ENCODE measurements at places on chromosomes 4 and X.

GRCh38 chr4:26031704-26032103 is 117.7 kb downstream of the SMIM20 start:
- DNase-seq: no peak

DNA sequence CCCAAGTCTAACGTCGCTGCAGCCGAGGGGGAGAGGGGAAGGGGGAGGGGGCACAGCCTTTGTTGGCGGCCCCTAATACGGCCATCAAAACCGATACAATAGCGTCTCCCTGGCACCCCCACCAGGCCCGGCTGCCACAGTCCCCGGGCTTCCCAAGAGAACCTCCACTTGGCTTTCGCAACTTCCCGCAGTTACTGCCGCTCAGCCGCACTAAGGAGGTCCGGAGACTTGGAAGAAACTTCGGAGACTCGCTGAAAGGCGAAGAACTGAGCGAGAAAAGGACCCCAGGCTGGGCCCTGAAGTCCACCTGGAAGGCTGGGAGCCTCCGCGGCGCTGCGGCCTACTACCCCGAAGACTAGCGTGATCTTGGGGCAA is 2.8 kb downstream of the NKX6-1 start:
- no peak for DNase-seq

DNA sequence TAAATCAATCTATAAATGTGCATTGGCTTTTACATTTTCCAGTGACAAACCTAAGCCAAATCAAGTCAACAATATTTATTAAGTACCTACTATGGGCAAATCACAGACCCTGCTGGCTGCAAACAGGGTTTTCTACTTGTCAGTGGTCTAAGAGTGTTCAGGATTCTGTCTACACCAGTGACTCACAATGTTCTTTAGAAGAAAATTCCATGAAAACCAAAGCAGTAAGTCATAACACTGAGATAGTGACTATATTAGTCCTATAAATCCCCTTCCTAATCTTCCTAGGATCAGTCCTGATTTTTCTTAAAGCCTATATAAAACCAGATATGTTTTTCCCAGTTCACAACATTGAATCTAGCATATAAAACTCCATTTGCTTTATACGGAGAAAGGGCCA is 69.7 kb downstream of the PPP3CA start:
- DNase-seq: no peak

GRCh38 chrX:13000301-13000811 is 25.4 kb downstream of the TMSB4X start:
- no peak for DNase-seq

- DNase-seq: no peak
Observed at GRCh38 chrX:825991-826390, 195.4 kb downstream of the SHOX start.

DNA sequence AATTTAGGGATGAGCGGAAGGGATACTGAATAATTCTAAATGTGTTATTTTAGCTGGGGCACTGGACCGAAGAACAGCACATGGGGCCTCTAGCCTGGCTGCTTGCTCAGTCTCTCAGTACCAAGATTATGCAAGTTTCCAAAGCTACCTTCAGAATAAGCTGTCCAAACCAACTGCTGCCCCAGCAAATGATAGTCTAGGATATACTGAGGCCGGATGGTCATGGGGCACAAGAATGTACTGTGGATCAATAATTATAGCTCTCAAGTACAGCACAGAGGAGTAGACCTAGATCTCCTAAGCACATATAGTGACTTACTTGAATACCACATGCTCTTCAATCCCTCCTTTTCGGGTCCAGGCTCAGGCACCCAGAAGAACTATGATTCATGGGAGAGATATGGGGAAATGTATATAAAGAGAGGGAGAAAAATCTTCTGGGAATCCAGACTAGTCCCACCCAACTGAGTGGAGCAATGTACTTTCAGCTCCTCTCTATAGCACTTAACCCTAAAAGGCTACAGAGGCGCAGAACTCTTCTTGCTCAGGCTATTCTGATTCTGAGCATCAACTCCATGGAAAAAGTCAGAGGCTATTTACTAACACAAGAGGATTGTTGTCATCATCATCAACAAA is 160.3 kb upstream of the GPC4 start:
- DNase-seq: no peak

GRCh38 chr4:42391981-42392380 is 5.3 kb upstream of the SHISA3 start:
- DNase-seq: no peak

GRCh38 chr4:52157641-52158316 is 106.7 kb downstream of the SPATA18 start:
- DNase-seq: no peak

DNA sequence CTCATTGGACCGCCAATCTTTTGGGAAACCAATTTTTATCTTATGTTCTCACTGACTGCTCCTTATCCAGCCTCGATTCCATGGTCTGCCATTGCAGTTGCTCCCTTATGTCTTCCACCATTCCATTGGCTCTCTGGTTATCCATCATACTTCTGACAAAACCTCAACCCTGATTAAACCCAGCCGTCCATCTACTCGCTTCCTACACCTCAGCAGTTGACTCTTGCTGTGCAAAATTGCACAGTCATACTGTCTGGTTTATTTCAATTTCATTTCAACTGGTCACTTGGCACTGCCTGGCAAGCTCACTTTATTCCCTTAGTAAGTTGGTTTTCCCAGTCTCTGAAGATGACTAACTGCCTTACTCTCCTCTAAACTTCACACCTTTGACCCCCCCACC is 26.2 kb downstream of the ARL9 start:
- DNase-seq: no peak

GRCh38 chr4:68469482-68469881 is 22.2 kb downstream of the TMPRSS11E start:
- DNase-seq: no peak

GRCh38 chr4:83490876-83491450 is 6.1 kb upstream of the ABRAXAS1 start:
- DNase-seq: no peak

- no peak for DNase-seq
Observed at GRCh38 chr4:181948839-181949382, 294.3 kb upstream of the TENM3 start.

- no peak for DNase-seq
Observed at GRCh38 chr4:19832411-19832810, 419.3 kb upstream of the SLIT2 start.

DNA sequence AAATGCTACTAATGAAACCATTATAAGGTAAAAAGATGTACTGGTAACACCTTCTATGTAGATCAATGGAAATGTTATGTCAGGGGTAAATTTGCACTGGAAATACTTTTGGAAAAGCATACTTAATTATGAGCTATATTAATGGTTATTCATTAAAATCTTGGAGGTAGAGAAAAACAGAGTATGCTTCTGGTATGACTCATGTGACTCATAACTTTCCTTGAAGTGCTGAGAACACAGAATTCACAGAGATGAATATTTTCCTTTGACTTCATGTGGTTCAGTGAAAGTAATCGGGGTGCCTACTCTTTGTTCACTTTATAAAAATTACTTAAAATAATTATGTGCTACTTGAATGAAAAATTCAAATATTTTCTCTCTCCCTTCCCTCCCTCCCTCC is 254.2 kb downstream of the KCTD8 start:
- DNase-seq: no peak

- DNase-seq: no peak
Observed at GRCh38 chrX:154411981-154412340, 622 bp downstream of the TAFAZZIN start.

- no peak for DNase-seq
Observed at GRCh38 chr4:146458594-146458993, 63.1 kb downstream of the SLC10A7 start.

GRCh38 chr4:81923140-81923539 is 450.7 kb downstream of the HNRNPD start:
- DNase-seq: no peak

GRCh38 chr4:135508006-135508714 is 1306.6 kb upstream of the PABPC4L start:
- no peak for DNase-seq

Measured in Right ventricle myocardium inferior (tissue), 1 donor.